ENCODE measurements at places on chromosomes 5 and 9.
A peak's percentile ranks its signal among the peaks of the same experiment; 100 is the strongest.

GRCh38 chr5:136901-137300 is 44.9 kb downstream of the PLEKHG4B start:
- DNase-seq = peak; percentile 12

- peak; percentile 54 for DNase-seq
These were observed 6.1 kb downstream of the SARDH start for GRCh38 chr9:133731876-133732638.

- no peak for DNase-seq
These were observed 69.0 kb downstream of the MEF2C start for GRCh38 chr5:88813805-88814575.

- no peak for DNase-seq
These were observed 341.4 kb upstream of the ACTBL2 start for GRCh38 chr5:57824047-57824446.

DNA sequence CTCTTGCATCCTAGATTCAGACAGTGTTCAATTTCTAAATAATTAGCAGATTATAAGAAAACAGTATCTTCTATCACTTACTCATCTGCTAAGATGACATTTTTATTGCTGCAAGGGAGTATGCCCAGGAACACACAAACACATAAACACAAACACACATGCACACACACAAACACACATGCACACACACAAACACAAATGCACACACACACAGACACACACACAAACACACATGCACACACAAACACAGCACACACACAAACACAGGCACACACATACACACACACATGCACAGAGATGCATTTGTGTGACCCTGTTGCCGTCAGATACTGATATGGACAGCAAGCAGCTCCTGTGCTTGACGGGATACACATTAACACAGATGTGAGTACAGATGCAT is 612.9 kb downstream of the IRX1 start:
- no peak for DNase-seq

- no peak for DNase-seq
These were observed 686.7 kb downstream of the CDH18 start for GRCh38 chr5:19301271-19301670.

DNA sequence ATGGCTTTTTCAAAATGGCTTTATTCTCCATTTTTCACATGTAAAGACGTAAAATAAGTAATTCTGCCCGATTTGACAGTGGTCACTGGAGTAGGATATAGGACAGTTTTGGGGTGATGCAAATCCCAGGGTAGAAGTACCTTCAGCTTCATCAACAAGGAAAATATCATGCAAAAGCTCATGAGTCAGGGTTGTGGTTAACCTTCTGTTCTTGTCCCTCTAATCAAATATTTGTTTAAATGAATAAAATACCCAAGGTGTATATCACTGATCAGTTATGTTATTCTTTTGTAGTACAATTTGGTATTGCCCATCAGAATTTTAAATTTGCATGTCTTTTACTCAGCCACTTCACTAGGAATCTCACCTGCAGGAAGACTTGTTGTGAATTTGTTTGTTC is 40.0 kb downstream of the FBXL7 start:
- peak; percentile 26 for DNase-seq

- DNase-seq = no peak
These were observed 106.7 kb downstream of the NXNL2 start for GRCh38 chr9:88641456-88642240.

GRCh38 chr5:151222790-151223446 is 974 bp downstream of the CCDC69 start:
- no peak for DNase-seq

GRCh38 chr5:39569857-39570256 is 145.1 kb upstream of the DAB2 start:
- no peak for DNase-seq

- no peak for DNase-seq
These were observed 50.8 kb upstream of the CTNNA1 start for GRCh38 chr5:138702166-138703077.

DNA sequence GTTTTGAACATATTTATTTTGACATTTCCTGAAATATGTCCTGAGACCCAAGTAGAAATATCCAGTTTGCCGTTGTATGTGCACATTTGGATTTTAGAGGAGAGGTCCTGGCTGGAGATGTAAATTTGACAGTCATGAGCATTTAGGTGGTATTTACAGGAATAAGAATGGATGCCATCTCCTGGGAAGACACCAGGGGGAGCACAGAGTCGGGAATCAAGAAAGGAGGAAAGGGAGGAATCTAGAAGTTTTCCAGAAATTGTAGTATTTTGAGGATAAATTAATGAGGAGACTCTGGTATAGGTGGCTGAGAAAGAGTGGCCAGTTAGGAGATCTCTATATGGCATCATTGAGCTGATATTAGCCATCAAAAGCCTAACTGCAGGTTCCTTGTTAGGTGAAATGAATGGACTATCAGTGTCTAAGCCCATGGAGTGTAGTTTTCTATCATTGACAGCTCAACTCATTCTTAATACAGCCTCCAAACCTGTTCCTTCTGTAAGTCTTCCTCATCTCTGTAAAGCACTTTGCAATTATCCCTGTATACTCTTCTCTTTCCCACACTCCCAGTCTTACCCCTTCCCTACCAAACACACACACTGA is 7.2 kb downstream of the GAPT start:
- peak; percentile 62 for DNase-seq

- no peak for DNase-seq
These were observed 1156.8 kb upstream of the C9orf72 start for GRCh38 chr9:28730111-28730510.

GRCh38 chr5:156588306-156588705 is 261.3 kb downstream of the SGCD start:
- no peak for DNase-seq

GRCh38 chr9:81431641-81432040 is 257.7 kb downstream of the TLE1 start:
- DNase-seq = peak; percentile 34

DNA sequence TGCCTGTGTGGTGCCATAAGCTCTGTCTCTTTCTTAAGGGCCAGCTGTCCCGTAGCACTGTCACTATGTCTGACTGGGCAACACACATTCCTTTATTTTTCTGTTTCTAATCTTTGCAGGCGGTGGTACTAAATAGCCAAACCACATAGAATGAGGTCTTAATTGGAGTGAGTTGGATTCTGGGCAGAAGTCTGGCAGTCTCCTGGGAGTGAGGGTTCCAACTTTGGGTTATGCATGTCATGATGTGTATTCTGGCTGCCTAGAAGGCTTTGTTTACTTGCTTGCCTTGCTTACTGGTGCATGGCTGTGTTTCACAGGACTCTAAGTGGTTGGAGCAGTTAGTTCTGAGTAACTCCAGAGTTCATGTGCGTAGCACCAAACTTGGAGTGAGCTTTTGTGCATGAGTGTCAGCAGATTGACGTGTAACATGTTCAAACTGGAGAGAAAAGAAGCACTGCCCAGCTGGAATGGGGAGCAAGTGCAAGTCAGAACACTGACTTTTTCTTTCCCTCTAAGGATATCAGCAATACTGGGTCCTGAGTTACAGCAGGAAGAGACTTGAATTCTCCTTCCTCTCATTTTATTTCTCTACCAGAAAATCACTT is 185.8 kb downstream of the PCSK1 start:
- peak; percentile 55 for DNase-seq

GRCh38 chr5:116908537-116908936 is 333.9 kb upstream of the SEMA6A start:
- no peak for DNase-seq

DNA sequence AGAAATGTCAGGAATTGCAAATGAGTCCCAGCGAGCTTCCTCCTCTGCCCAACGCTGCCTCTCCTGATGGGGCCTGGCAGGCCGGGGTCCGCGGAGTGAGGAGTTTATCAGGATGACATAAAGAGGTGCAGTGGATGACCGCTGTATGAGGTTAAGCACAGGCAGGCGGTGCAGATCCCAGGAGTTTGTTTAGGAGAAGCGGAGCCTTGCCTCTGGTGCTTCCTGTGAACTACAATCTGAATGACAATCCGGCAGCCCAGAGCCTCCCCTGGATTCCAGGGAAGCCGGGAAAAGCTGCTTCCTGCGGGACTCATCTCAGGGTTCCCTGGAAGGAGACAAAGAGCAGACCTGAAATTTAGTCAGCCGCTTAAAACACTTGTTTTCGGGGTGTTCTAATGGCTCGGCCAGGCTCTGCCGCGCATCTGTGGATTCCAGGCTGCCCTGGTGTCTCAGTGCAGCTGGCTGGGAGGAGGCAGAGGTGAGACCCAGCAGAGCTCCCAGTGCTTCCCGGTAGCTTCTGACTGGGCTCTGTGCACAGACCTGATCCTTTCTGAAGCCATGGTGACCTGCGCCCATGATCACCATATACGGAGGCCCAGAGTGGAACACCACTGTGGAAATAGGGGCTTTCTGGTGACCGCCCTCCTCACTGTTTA is 69.8 kb upstream of the IRX4 start:
- DNase-seq = no peak

- no peak for DNase-seq
These were observed 1398.7 kb downstream of the PTPRD start for GRCh38 chr9:9214066-9214465.

DNA sequence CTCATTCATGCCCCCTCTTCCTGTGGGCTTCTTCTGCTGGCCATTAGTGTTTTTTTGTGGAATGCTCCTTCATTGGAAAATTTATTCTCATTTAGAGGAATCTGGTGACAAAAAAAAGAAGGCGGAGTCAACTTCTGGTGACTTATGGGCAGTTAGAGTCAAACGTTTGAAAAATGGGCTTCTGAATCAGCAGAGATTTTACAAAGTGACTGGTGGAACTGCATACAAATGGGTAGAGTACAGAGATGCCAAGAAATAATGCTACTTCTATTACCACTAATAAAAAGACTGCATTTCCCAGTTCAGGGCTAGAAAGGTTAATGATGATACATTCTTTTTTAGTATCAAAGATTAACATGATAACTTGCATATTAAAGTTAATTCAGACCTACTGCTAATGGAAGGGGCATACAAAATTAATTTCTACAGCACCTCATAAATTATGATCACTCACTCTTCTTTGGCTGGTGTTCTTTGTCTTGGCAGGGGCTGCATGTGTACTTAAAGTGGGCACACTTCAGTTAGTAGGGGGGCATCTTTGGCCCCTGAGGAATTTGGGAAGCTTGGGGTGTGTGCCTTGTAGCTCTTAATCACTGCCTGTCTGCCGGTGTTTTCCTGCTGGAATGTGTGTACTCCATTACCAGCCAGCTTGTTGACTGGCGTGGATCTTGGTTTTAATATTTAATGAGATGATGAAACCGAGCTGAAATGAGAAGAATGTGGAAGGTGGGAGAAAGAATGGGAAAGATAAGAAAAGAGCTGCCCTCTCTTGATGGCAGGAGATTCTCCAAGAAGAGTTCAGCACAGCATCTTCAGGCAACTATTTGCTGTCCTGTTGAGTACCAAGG is 148.9 kb downstream of the DOCK2 start:
- DNase-seq = no peak

DNA sequence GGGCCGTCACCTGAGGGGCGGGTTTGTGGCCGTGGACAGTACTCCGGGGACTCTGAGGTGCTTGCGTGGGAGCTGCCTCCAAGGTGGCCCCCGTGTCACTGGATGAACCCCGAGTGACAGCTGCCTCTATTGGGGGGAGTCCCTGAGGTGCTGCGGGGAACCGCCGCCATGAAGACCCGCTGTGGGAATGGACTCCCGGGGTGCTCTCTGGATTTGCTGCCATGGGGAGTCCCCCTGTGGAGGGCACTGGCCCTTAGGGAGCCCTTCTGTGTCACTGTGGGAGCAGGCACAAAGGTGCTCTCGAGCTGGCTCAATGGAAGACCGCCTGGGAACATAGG is 100.2 kb upstream of the CCL21 start:
- no peak for DNase-seq

DNA sequence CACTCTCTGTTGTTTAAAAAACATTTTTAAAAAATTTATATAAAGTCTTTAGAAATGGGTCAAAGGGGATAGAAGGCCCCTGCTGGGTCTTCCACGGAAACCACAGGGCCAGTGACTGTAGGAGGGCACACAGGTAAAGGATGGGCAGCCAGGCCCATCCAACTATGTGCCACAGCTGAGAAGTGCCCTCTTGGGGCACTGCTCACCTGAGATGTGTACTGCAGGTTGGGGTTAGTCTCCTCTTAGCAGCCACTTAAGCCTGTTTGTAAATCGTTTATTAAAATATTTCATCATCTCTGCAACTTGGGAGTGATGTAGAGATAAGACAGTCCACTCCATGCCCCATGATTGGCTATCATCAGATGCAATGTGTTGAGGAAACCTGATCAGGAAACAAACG is 222.4 kb downstream of the DIRAS2 start:
- DNase-seq = no peak

DNA sequence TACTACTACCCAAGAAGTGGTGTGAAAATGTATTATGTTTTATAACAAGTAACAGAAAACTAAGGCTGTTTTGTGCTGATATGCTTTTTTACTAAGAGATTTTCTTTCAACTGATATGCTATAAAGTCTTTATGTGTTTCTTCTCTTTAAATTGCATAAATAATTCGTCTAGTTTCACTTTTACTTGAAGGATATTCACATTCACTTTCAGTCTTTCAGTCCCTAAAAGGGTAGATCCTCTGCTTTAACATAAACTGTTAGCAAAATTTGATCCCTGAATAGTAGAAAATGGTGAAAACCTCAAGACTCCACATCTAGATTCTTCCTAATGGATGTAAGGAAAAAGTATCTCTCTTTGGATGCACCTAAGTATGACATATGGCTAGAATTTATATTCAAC is 69.0 kb upstream of the FST start:
- DNase-seq = no peak

GRCh38 chr9:126699401-126699881 is 85.7 kb downstream of the LMX1B start:
- no peak for DNase-seq

DNA sequence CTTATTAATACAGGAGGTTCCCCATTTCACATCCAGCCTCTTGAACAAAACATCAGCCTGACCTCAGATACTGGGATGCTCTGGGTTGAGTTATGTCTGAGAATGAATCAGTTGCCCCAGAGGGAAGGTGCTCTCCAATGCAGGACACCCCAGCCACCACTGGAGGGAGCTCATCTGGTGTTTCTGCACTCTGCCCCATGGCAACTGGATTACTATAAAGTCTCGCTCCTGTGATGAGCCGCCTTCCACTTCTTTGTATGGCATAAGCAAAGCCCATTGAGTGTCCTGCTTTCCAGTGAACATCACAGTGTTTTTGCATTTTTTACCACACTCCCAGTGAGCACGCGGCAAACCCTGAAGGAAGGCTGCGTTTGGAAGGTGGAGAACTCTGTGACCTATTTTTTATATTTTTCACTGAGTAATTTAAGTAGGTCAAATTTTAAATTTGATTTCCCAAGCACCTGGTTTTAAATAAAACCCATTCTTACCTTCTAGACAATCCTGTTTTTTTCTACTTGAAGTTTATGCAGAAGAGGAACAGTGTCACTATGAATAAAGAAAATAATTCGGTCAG is 176.9 kb upstream of the WWC1 start:
- peak; percentile 14 for DNase-seq

DNA sequence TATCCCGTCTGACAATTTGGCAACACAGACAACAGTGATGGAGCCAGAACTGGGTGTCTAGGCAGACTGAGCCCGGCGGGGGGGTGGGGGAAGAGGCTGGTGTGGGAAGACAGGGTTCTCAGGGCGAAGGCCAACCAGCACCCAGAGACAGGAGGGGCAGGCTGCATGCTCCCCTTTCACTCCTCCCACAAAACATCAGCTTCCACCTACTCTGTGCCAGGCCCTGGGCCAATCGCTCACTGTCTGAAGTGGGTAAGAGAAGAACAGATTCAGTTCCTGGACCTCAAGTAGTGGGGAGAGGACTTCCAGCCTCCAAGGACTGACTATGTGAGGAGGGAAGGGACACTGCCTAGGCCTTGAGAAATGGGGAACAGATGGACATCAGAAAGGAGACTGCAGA is 2.8 kb downstream of the SNCB start:
- DNase-seq = no peak

Measured in cardiac fibroblast (primary cell).